ENCODE measurements at places on chromosomes 12 and 14.

DNA sequence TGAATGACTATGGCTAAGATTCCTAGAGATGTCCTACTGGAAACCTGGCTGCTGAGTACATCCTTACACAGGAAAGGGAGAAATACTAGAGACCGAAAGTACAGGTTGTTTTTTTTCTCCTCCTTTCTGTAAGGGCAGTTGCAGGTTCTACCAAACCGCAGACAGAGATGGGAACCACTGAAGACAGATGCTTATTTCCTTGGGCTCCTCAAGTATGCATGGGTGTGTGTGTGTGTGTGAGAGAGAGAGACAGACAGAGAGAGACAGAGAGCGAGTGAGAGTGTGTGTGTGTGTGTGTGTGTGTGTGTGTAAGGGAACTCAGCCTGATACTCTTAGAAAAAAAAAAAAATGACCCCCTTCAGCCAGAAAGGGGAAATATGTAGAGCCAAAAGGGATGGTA lies 42.5 kb downstream of the MAP4K5 start:
- DNase-seq, result no peak

DNA sequence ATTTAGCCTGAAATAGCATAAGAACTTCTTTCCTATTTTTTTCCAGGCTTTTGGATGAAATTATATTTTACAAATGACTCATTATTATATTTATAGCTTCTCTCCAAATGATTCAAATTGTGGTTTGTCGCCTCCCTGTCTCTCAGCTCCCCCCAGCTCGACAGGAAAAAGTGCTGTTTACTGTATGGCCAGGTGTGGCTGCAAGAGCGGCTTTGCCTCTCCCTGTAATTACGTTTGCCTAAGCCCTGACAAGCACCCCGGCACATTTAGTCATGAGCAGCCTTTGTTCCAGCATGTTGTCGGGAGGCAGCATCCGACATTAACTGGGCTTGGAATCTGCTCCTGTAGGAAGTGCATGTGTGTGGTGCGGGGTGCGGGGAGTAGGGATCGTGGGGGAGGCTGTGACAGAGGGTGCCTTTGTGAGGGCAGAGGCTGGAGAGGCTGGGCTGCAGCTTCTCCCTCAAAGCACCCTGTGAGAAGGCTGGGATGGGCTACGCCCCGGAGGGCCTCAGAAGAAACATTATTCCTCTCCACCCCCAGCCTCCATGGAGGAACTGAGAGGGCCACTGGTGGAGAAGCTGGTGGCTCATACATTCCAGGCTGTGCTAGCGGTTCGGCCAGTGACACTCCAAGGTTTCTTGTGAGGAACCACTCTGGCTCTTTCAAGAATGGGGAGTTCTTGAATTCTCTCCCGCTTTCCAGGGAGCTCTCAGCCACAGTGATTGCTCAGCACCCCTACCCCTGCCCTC lies 42.1 kb upstream of the CTDSP2 start:
- no peak for DNase-seq

GRCh38 chr14:45247427-45247826 lies 5.6 kb downstream of the MIS18BP1 start:
- DNase-seq, result no peak

GRCh38 chr14:61456720-61457119 lies 135.3 kb downstream of the PRKCH start:
- peak; percentile 78 for DNase-seq

GRCh38 chr12:56338308-56339157 lies at the start of gene IL23A:
Gene IL23A, plus strand, starts transcription at chr12:56338884. Its CDS starts 161 bp downstream, at chr12:56339045.
- DNase-seq, result peak; percentile 85

- no peak for DNase-seq
These were observed 660.1 kb downstream of the MED13L start for GRCh38 chr12:115617391-115617790.
